Right renal cortex interstitium (tissue), 3 donors: ENCODE measurements at places on chromosomes 5 and 9. TPM values are rescaled to one million over a fixed set of nuclear protein-coding genes. Genes with fewer than 3 reads are reported as not detected.

Gene ETF1
- polyA plus RNA-seq = 75.5 TPM

Gene BTNL8
- 0.58 TPM for polyA plus RNA-seq

DNA sequence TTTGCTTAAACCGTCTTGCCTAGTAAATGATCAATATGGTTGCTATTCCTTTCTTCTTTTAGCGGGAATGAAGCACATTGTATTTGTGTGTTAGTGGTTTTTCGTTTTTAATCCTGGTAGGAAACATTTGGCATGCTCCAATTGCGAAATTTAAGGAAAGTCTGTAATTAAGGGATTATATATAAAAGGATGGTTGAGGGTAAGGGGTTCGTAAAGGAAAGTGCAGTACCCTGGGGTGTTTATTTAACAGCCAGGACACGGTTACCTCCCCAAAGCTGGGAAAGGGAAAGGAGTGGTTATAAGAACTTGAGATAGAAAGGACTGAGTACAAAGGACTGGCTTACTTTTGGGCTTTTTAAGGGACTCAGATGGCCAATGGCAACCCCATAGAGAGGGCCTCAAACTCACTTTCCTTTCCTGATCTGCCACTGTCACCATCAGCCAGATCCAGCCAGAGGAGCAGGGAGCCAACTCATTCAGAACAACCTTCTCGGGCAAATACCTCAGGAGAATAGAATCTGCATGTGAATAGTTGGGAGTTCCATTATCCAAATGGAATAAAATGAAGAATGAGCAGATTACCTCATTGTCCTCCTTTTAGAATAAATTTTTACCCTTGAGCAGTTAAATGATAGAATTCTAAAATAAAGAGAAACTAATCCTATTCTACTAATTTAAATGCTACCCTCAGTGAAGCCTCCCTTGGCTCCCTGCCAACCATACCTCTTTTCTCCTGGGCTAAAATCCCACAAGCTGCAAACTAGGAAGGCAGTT is 117.7 kb downstream of the SNCAIP start:
- no peak for DNase-seq

DNA sequence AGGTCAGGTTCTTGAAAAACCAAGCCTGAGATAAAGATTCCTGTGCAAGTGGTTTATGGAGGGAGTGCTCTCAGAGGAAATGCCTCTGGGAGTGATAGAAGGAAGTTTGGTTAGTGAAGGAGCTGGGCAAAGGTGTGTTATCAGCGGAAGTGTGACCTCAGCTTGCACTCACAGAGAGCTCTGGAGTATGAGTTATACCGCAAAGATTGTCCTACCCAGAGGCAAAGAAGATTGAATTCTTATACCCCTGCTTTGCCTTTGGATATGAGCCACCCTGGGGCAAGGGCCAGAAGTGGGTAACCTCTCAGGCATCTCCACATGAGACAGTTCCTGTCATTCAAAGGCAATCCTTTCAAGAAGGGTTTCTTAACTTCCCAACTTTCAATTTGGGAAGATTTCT is 145.6 kb downstream of the MUSK start:
- no peak for DNase-seq

DNA sequence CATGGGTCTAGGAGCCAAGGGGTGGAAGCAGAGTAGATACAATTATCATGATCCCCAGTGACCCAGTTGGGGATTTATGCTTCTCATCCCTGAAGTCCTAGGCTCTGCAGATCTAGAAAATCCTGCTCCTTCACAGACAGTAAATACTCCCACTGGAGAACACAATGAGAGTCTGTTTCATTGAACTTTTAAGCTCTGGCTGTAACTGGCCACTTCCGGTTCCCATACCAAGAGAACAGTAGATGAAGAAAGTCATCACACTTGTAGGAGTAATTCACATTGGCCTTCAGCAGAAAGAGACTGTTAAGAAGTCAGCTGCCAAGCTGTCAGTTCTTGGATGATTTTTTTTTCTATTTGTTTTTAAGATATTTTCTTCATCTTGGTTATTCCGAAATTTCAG is 597.1 kb downstream of the ACTL7B start:
- DNase-seq = no peak

DNA sequence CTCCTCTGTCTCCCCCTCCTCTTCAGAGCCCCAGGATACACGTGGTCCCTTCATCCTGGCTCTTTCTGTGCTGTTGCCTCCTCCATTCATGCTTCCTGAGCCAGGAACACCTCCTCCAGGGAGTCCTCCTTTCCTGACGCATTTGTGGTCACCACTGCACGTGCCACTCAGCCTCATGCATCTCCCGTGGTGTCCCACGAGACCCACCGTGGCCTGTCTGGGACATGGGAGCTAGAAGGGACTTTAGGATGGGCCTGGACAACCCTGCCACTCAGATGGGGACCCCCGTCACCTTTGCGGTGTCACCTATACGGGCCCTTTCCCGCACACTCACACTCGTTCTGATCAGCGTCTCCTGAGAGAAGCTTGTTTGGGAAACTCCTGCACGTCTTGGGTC is 6.7 kb downstream of the GLIPR2 start:
- no peak for DNase-seq

- DNase-seq = no peak
These were observed 8.4 kb downstream of the SPEF2 start for GRCh38 chr5:35626108-35626507.

GRCh38 chr9:89154651-89155336 is 23.8 kb downstream of the SHC3 start:
- no peak for DNase-seq

- no peak for DNase-seq
These were observed 9.1 kb upstream of the MVB12B start for GRCh38 chr9:126317513-126317912.
